ENCODE measurements at places on chromosomes 13 and 19.

DNA sequence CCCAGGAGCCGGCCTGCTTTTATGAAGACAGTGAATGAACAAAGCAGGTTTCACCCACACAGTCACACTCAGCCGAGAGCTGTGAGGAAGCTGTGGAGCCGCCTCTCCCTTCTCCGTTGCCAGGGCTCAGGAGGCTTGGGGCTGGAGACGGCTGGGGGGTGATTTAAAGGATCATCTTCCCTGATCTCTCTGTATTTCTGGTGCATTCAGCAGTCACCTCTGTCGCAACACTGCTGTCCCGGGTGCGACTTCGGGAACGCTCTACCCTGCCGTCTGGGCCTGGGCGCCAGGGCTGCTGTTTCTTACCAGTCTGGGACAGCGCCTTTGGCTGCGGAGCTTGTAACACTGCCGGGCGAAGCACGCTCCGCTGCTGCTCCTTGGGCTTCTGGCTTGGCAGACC lies 18.1 kb downstream of the CAPS start:
- no peak for DNase-seq

GRCh38 chr19:2129486-2129885 lies 21.9 kb downstream of the AP3D1 start:
- no peak for DNase-seq

DNA sequence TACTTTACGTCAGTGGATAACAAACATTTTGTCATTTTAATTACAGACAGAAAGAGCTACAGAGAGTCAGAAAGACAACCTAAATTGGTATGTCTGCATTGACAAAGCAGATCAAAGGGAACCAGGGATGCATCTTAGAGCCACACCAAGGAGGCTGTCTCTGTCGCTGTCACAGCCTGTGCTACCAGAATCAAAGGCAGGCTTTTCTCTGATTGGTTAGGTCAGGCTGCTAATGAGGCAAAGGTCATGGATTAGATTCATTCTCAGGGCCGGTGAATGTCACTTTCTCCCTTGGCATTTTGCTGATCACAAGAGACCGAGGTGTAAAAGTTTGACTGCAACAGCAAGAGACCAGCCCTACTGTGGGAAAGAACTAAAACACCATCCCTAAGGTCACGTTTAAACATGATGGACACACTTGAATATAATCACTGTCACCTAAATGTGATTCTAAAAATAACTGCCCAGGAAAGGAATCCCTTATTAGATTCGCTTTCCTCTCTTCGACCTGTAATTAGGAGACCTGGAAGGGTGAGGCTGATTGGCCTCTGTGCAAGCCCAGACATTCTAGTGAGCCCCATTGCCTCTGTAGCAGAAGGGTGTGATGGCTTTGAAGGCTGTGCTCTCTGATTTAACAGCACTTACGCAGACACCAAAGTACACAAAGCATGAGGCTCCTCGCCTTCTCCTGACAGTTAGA lies 314.4 kb upstream of the NBEA start:
- DNase-seq, result no peak

- DNase-seq, result no peak
Observed at GRCh38 chr19:28021259-28022185, 1191.4 kb downstream of the UQCRFS1 start.

GRCh38 chr13:71634182-71634581 lies 232.8 kb downstream of the DACH1 start:
- DNase-seq, result no peak

DNA sequence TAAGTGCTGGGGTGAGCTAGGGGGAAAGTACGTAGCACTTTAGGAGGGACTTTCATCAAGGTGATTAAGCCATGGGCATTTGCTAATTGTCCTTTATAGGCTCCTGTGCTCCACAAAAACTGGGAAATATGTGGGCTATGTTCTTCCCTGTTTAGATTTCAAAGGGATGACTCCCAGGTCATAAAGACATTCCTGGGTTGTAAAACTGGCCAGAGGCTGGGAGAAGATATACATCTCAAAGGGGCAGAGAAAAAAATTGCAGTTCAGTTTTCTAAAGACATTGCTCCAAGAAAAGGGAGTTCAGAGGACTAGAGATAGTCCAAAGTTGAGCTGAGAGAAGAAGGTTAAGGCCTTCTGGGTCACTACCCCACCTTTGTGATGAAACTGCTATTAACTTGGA lies 204.8 kb downstream of the MYO16 start:
- DNase-seq, result no peak

DNA sequence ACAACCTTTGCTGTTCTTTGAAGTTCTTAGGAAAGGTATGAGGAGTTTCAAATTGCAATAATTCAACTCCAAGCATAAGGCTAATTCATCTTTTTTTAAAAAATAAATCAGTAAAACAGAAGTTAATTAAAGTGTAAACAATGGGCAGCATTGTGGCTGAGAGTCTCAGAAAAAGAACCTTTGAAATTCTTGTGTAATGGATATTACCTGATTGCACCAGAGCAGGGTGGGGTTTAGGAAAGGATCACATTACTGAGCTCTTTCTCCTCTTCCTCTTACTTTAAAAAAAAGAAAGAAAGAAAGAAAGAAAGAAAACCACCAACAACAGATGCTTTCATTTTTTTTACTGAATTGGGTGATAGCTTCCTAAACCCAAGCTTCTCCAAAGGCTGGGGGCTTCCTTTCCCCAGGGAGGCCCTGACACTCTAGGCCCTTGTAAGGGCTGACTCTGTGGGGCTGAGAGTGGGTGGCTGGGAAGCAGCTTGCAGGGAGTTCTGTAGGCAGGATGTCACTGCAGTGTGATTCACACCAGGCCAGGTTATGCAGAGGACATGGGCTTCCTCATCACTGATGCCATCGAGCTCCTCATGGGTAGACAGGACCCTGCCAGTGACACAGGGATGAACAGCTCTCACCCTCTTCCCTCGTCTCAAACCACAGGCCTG lies 564.5 kb downstream of the FGF9 start:
- no peak for DNase-seq

GRCh38 chr13:48291730-48292129 lies 11.8 kb upstream of the RB1 start:
- no peak for DNase-seq

- DNase-seq, result no peak
Observed at GRCh38 chr13:45951724-45952123, 100.2 kb upstream of the SIAH3 start.

DNA sequence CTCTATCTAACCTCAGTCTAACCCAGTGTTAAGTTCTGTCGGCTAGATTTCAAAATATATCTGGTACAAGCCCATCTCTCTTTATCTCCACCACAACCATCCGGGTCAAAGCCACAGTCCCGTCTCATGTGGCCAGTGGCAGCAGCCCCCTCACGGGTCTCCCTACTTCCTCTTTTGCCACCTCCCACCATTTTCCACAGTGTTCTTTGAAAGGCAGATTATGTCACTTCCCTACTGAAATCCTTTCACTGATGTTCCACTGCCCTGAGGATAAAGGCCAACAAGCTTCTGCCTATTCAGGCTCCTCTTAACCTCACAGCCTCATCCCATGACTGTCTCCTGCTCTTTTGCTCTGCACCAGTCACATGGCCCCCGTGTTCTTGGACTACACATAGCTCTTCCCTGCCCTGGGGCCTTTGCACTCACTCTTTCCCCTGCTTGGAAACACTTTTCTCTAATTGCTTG lies 117.2 kb downstream of the UBL3 start:
- DNase-seq, result no peak

DNA sequence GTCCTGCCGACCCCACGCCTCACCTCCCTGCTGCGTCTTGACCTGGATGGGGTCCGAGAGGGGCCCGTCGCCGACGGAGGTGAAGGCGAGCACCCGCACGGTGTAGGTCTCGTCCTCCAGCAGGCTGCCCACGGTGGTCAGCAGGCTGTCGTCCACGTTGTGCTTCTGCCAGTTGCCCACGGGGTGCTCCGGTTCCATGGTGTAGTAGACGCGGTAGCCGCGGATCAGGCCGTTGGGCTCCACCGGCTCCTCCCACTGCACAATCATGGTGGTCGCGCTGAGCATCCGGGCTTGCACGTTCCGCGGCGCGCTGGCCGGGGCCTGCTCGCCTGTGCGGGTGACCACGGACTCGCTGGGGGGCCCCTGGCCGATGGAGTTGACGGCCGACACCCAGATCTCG lies 96.7 kb downstream of the PTPRS start:
- DNase-seq, result no peak

- no peak for DNase-seq
Observed at GRCh38 chr19:34828156-34828555, 55.1 kb upstream of the ZNF599 start.

DNA sequence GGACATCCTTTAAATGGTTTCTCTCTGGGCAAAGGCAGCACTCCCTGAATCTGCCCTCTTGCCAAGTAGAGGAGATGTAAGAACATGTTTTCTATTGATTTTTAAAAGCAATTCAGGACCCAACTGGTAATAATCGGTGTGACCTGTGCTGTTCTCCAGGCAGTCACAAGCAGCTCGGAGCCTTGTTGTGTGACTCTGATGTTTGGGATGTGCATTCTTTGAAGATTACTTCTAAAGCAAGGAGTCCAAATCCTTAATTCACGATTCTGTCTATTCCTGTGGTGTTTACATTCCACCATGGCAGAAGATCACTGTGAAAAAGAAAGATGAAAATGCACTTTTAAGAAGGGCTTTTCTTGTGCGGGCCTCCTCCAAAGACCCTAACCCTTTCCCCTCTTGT lies 122.3 kb upstream of the ZNF536 start:
- no peak for DNase-seq
